Mesothelial cell of epicardium (in vitro differentiated cells): ENCODE measurements at places on chromosomes 4 and X. TPM values are rescaled to one million over a fixed set of nuclear protein-coding genes. Genes with fewer than 3 reads are reported as not detected.

Gene SMIM10L2A
- total RNA-seq: 7.8 to 8.7 TPM (median 7.8 TPM) in 3 replicates

Gene ARMCX1
- 24.8 to 25.1 TPM (median 25.0 TPM) in 3 replicates for total RNA-seq

Gene CT55
- 0.24 to 0.34 TPM (median 0.25 TPM) in 3 replicates for total RNA-seq

Gene PRRG3
- 1.9 to 2.5 TPM (median 2.3 TPM) in 3 replicates for total RNA-seq

Gene HAND2
- 32.8 to 34.3 TPM (median 33.3 TPM) in 3 replicates for total RNA-seq
